ENCODE measurements at places on chromosomes 4 and X.

DNA sequence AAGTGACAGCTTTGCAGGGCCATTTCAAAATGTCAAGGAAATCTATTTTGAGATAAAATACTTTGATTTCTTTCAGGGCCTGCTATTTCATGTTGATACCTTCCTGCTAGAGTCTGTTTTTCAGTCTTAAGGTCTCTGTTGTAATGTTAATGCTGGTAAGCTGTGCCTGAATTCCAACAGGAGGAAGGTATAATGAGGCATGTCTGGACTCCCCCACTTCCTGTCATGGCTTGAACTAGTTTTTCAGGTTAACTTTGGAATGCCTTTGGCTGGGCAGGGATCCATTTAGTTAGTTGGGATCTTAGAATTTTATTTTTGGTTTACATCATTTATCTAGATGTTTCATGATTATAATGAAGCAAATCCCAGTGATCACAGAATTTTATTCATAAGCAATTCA, 279.0 kb downstream of the CFAP47 start:
- H3K4me1 ChIP-seq = no peaks in the 10 kb centered on the region
- H3K36me3 ChIP-seq = no peaks in the 10 kb centered on the region
- no peaks in the 10 kb centered on the region for H3K27me3 ChIP-seq
- peak; percentile 43 for DNase-seq
- peak overlapping the region; percentile 74 for H3K27ac ChIP-seq
- no peak overlapping the region for H3K4me3 ChIP-seq

DNA sequence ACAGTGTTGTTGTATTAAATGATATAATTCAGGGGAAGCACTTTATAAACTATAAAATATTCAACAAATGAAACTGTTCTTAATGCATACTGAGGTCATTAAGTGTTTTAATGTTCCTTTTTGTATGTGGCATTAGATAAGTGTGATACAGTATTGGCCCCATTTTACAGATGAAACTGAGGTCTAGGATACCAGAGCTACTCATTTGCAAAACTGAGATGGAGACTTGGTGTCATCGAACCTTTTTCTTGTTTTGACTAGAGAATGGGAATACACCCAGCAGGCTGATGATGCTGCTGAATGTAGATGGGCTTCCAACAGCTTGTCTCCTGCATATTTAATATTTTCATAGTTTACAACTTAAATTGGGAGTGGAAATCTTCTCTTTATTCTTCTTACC, 34.6 kb downstream of the TAF1 start:
- no peak for DNase-seq
- H3K4me3 ChIP-seq = no peak overlapping the region
- H3K36me3 ChIP-seq = peaks cover 28% of the 10 kb centered on the region
- H3K27ac ChIP-seq = no peak overlapping the region

DNA sequence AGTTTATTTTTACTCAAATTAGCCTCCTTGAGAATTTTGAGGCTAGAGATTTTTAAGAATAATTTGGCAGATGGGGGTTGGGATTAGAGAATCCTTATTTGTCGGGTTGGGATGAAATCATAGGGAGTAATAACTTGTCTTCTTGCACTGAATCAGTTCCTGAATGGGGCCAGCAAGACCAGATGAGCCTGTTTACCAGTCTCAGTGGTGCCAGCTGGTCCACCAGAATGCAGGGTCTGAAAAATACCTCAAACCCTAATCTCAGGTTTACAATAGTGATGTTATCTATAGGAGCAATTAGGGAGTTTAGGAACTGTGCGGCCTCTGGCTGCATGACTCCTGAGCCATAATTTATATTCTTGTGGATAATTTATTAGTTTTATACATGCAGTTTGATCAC, 705.9 kb upstream of the AGA start:
- DNase-seq = no peak
- no peaks in the 10 kb centered on the region for H3K4me1 ChIP-seq
- no peak overlapping the region for H3K27ac ChIP-seq
- no peak overlapping the region for H3K4me3 ChIP-seq
- no peaks in the 10 kb centered on the region for H3K36me3 ChIP-seq

GRCh38 chr4:6047130-6047673, 29.0 kb upstream of the C4orf50 start:
- H3K27ac ChIP-seq = no peak overlapping the region
- H3K27me3 ChIP-seq = no peaks in the 10 kb centered on the region
- no peaks in the 10 kb centered on the region for H3K36me3 ChIP-seq
- H3K4me1 ChIP-seq = no peaks in the 10 kb centered on the region
- no peak overlapping the region for H3K4me3 ChIP-seq
- DNase-seq = no peak

GRCh38 chr4:91283726-91284230, 1020.0 kb upstream of the GRID2 start:
- no peaks in the 10 kb centered on the region for H3K36me3 ChIP-seq
- H3K27me3 ChIP-seq = no peaks in the 10 kb centered on the region
- no peaks in the 10 kb centered on the region for H3K4me1 ChIP-seq
- no peak overlapping the region for H3K4me3 ChIP-seq
- no peak for DNase-seq

- H3K4me1 ChIP-seq = no peaks in the 10 kb centered on the region
- no peaks in the 10 kb centered on the region for H3K27me3 ChIP-seq
- peak overlapping the region; percentile 72 for H3K27ac ChIP-seq
- H3K36me3 ChIP-seq = no peaks in the 10 kb centered on the region
- peak; percentile 63 for DNase-seq
Measured at GRCh38 chr4:156476359-156476758, 495.2 kb downstream of the PDGFC start.

GRCh38 chrX:66399273-66399672, 235.2 kb downstream of the HEPH start:
- H3K36me3 ChIP-seq = no peaks in the 10 kb centered on the region
- H3K27ac ChIP-seq = no peak overlapping the region
- H3K27me3 ChIP-seq = no peaks in the 10 kb centered on the region
- no peaks in the 10 kb centered on the region for H3K4me1 ChIP-seq

DNA sequence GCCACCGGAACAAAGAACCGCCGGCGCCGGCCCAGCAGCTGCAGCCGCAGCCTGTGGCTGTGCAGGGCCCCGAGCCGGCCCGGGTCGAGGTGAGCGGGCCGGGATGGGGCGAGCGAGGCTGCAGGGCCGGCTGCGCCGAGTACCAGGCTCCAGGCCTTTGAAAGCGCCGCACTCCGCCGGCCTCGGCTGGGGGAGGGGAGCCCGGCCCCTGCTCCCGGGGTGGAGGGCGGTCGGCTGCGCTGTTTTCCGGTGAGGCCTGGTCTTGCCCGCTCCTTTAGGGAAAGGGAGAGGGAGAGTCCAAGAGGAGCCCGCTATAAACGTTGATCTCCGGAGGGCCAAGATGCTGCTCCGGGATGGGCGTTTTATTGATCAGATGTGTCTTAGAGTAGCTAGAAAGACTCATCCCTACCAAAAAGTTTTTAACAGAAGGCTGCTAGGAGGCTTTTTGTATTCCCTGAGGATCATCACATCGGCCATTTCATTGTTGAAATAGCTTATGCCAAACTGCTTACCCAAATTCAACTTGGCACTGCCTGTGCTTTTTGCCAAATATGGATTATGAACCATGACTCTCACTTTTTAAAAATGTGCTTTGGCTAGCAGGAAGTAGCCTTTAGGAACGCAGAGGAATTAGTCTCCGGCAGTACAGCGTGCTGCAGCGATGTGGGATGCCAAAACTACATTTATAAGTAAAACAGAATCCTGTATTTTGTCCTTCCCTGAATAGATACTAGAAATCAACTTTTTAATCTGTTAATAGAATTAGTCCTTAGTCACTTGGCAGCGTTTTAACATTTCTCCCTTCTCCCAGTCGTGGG, 760 bp downstream of the TMEM165 start:
- no peaks in the 10 kb centered on the region for H3K36me3 ChIP-seq
- peak overlapping the region; percentile 96 for H3K4me3 ChIP-seq
- H3K4me1 ChIP-seq = peaks cover 2% of the 10 kb centered on the region
- H3K27me3 ChIP-seq = no peaks in the 10 kb centered on the region
- peak; percentile 20 for DNase-seq
- peak overlapping the region; percentile 63 for H3K27ac ChIP-seq

- H3K27me3 ChIP-seq = no peaks in the 10 kb centered on the region
- DNase-seq = no peak
- H3K4me1 ChIP-seq = no peaks in the 10 kb centered on the region
- no peaks in the 10 kb centered on the region for H3K36me3 ChIP-seq
- no peak overlapping the region for H3K27ac ChIP-seq
Measured at GRCh38 chr4:52037689-52038102, 403 bp downstream of the SGCB start.

GRCh38 chr4:112751447-112751846, 114.5 kb downstream of the LARP7 start:
- no peak overlapping the region for H3K27ac ChIP-seq
- no peak overlapping the region for H3K4me3 ChIP-seq
- no peak for DNase-seq
- H3K36me3 ChIP-seq = no peaks in the 10 kb centered on the region
- no peaks in the 10 kb centered on the region for H3K27me3 ChIP-seq
- peaks cover 8% of the 10 kb centered on the region for H3K4me1 ChIP-seq

DNA sequence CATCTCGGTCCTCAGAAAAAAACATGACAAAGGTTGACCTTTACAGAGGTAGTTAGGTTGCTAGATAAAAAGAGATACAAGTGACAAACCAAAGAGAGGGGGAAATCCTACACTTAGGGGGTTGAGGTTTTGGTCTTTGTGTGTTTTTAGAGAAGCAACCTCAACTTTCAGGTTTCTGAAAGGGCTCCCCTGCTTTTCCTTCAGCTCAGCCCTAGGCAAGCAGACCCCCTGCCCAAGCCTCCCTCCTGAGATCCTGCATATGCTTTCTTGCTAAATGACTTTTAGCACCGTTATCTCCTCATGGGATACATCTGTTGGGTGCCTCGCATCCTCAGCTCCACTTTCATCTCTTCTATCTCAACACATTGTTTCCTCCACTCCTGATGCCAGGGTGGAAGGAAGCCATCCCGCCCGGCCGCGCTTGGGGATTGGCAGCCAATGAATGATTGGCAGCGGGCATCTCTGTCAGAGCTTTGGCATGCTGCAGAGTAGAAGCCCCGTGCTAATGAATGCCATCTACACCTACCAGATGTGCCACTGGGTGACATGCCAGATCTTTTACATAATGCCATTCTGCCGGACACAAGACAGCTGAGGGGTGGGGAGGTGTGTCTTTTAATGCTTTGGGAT, 15.0 kb upstream of the PRDM8 start:
- H3K27me3 ChIP-seq = peaks cover 50% of the 10 kb centered on the region
- H3K36me3 ChIP-seq = no peaks in the 10 kb centered on the region
- no peak overlapping the region for H3K4me3 ChIP-seq
- no peak for DNase-seq

GRCh38 chr4:62835631-62836030, 1573.6 kb downstream of the TECRL start:
- H3K4me3 ChIP-seq = no peak overlapping the region
- no peak for DNase-seq
- no peaks in the 10 kb centered on the region for H3K4me1 ChIP-seq
- no peaks in the 10 kb centered on the region for H3K27me3 ChIP-seq

- DNase-seq = no peak
- no peaks in the 10 kb centered on the region for H3K4me1 ChIP-seq
- H3K36me3 ChIP-seq = no peaks in the 10 kb centered on the region
- no peaks in the 10 kb centered on the region for H3K27me3 ChIP-seq
- H3K4me3 ChIP-seq = no peak overlapping the region
Measured at GRCh38 chrX:29382811-29383210, 795.6 kb downstream of the IL1RAPL1 start.

GRCh38 chrX:52824608-52825007, 13.5 kb downstream of the XAGE5 start:
- no peak overlapping the region for H3K27ac ChIP-seq
- H3K4me3 ChIP-seq = no peak overlapping the region
- no peaks in the 10 kb centered on the region for H3K27me3 ChIP-seq
- DNase-seq = no peak

DNA sequence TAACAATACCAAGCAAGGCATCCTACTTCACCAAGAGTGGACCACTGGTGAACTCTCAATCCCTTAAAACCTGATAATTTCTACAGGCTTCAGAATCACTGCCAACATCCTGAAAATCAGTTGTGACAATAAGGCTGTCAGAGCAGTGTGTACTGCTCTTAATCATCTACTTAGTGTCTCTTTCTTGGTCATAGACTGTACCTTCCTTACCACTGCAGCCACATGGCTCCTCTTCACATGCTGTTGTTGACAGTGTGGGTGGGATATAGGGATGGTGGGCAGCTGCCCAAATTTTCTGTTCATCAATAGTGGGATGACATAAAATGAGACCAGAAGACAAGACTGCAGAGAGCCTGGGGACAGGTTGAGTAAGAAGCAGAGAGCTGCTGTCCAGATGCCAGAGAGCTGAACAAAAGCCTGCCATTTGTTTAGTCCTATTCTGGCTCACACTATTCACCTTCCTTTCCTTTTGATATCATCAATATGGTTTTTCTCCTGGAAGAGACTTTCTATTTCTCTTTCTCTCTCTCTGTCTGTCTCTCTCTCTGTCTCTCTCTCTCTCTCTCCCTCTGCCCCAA, 178.9 kb downstream of the MGST2 start:
- no peak for DNase-seq
- no peak overlapping the region for H3K4me3 ChIP-seq
- H3K36me3 ChIP-seq = no peaks in the 10 kb centered on the region
- H3K27ac ChIP-seq = no peak overlapping the region
- H3K27me3 ChIP-seq = no peaks in the 10 kb centered on the region

GRCh38 chrX:22035236-22035635, 3.1 kb downstream of the PHEX start:
- H3K4me3 ChIP-seq = no peak overlapping the region
- no peaks in the 10 kb centered on the region for H3K36me3 ChIP-seq
- no peaks in the 10 kb centered on the region for H3K4me1 ChIP-seq
- DNase-seq = no peak
- no peaks in the 10 kb centered on the region for H3K27me3 ChIP-seq
- H3K27ac ChIP-seq = no peak overlapping the region

GRCh38 chr4:6322761-6323566, 53.3 kb downstream of the WFS1 start:
- no peak overlapping the region for H3K4me3 ChIP-seq
- no peaks in the 10 kb centered on the region for H3K27me3 ChIP-seq
- no peak for DNase-seq
- H3K36me3 ChIP-seq = no peaks in the 10 kb centered on the region

DNA sequence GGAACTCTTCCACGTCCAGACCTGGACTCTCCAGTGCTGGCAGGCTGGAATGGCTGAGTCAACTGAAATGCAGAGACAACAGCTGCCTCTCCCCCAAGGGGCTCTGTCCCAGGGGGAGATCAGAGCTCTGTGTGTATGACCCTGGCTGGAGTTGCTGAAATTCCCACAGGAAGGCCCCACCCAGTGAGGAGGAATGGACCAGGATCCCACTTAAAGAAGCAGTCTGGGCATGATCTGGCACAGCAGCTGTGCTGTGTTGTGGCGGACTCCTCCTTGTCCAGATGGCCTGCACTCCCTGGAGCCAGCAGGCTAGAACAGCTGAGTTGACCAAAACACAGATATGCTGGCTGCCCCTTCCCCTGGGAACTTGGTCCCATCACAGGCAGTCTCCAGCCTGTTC, 25.4 kb downstream of the C4orf17 start:
- no peaks in the 10 kb centered on the region for H3K4me1 ChIP-seq
- no peak overlapping the region for H3K4me3 ChIP-seq
- no peak overlapping the region for H3K27ac ChIP-seq
- H3K36me3 ChIP-seq = no peaks in the 10 kb centered on the region
- H3K27me3 ChIP-seq = no peaks in the 10 kb centered on the region

DNA sequence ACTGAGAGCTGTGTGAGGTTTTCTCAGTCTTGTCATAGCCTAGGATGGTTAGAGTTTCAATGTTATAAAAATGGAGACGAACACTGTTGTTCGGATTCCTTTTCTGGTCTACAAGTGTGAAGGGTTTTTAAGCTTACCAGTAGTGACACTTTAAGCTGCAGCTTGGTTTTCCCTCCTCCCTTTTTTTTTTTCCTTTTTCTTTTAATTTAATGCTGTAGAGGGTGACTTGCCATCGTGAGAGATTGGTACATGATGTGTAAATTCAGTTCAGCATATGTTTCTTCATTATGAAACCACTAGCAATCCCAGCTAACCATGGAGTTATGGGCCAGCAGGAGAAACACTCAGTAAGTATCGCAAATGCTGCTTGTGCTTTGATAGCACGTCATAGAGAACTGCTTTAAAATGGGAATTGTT, 165.0 kb downstream of the RAPGEF2 start:
- H3K36me3 ChIP-seq = peaks cover 2% of the 10 kb centered on the region
- no peaks in the 10 kb centered on the region for H3K4me1 ChIP-seq
